HS-5 (cell line): ENCODE measurements at places on chromosomes 7 and 10.

- DNase-seq: no peak
Observed at GRCh38 chr7:19749658-19750057, 23.8 kb downstream of the TMEM196 start.

DNA sequence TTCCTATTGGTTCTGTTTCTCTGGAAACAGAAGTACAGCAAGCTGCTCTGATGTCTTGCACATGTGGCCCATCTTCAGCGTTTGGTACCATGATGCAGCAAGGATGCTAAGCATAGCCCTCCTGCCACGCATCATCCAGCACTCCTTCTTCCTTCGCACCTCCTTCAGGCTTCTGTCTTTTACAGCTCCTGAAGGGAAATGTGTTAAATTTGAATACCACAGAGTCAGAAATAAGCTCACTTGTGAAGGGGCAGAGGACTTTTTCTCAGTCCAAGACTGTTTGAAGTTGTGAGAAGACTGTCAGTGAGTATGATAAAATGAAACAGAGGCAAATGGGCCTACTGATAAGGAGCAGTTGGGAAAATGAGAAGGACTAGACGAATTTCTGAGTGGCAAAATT lies 20.7 kb downstream of the TSPAN13 start:
- no peak for DNase-seq

- DNase-seq: no peak
Observed at GRCh38 chr7:15219758-15220157, 317.2 kb upstream of the DGKB start.

- DNase-seq: no peak
Observed at GRCh38 chr7:76304888-76305375, 2.5 kb downstream of the HSPB1 start.

DNA sequence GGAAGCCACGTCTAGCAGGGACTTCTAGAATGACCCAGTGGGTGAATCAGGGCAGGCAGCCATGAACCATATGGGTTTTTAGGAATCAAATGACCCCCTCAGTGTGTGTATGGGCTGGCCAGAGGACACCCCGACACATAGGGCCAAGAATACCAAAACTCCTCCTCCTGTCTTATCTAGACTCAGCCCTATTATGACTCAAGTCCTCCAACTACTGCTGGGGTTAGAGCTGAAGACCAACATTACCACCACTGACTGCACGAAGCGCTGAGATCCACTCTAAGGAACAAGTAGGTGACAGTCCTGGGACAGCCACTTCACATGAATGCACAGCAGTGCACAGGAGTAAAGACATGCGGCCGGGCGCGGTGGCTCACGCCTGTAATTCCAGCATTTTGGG lies 11.5 kb upstream of the SVOPL start:
- no peak for DNase-seq

GRCh38 chr10:31604096-31604495 lies 285.1 kb downstream of the ZEB1 start:
- DNase-seq: no peak

DNA sequence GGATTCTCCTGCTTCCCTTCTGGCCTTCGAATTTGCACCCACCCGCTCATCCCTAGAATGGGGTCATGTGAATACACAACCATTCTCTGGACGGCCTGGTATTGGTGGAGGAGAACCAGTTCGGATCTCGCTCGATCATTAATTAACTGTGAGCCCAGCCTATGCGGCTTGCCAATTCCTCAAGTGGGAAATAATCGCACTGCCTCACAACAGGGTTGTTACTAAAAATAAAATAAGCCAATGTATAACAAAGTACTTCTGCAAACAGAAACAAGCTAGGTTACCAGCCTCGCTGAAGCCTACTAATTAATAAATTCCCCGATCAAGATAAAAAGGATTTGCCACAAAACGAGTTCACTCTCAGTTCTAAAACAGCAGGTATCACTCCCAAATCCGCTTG lies 16.2 kb downstream of the CTBP2 start:
- DNase-seq: no peak

- no peak for DNase-seq
Observed at GRCh38 chr7:28623105-28623730, 210.9 kb downstream of the CREB5 start.

DNA sequence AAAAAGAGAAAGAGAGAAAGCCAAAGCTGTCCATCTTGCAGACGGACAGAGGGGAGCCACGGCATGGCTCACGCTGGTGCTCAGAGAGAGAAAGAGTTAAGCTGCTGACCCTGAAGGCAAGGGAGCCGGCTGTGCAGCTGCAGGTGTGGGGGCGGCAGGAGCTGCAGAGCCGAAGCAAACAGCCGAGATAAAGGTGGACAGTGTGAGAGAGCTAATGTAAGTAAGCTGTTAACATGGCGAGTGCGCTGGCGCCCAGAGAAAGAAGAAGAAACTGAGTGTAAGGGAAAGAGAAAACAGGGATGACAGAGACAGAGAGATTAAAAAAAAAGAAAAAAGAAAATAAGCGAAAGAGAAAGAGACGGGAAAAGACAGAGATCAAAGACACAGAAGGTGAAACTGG lies 18.2 kb downstream of the COL17A1 start:
- DNase-seq: no peak

GRCh38 chr10:93992400-93993030 lies 1.2 kb upstream of the PLCE1 start:
- DNase-seq: no peak

GRCh38 chr10:7285522-7286322 lies 125.1 kb downstream of the SFMBT2 start:
- DNase-seq: no peak

DNA sequence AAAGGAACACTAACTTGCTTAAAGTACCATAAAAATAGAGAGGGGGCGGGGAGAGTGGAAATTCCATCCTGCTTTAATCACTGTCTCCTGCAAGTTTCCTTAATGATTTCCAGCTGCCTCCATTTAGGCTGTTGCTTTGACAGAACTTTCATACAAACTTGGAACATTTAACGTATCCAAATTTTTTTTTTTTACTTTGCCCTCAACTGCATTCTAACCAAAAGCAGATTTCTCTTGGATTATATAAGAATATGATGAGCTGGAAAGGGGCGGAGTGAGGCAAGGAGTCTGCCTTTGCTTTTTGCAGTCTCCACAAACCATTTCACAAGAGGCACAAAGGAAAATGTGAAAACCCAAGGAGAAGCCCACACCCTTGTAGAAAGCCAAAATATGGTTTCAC lies 46.6 kb upstream of the COL1A2 start:
- peak; percentile 74 for DNase-seq

DNA sequence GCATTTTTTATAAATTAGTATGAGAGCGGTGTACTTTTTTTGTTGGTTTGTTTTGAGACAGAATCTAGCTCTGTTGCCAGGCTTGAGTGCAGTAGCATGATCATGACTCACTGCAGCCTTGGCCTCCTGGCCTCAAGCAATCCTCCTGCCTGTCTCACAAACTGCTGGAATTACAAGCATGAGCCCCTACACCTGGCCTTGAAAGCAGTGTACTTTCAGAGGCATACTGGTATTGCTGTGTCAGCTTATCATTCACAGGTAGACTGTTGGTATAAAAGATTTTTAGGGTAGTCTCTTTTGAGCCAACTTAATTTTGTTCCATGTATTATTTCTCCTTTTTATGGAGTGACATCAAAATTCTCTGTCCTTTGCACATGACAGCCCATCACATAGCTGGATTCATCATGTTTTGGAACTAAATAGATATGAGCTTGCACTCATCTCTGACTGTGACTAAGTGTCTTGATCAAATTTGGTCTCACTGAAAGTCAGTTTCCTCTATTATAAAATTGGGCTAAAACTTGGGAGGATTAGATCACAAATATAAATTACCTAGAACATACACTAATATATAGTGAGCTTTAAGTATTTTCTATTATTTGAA lies 12.4 kb downstream of the GNAT3 start:
- DNase-seq: peak; percentile 77

DNA sequence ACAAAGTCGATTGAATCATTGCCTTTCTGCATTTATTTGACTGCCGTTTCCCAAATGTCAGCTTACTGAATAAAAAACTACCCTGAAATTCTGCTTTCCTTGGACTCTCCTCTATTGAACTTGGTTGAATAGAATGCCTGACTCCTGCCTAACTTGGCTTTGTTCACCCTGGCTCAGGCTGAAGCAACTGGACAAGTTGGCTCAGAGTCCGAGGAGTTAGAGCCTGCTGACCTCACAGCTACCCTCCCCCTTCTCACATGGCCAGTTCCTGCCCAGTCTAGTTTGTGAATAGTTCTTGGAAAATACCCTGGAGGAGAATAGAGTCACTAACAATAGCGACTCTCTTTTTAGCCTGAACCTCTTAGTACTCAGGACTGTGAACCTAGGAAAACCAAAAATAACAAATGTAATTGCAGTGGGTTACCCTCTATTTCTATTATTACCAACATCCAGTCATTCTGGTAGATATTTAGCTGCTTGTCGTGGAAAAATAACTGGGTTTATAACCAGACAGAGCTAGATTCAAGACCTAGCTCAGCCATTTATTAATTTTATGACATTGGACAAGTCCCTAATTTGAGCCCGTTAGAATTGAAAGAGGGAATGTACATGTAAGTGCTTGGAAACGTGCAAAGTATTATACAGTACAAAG lies 17.3 kb upstream of the NRBF2 start:
- no peak for DNase-seq

DNA sequence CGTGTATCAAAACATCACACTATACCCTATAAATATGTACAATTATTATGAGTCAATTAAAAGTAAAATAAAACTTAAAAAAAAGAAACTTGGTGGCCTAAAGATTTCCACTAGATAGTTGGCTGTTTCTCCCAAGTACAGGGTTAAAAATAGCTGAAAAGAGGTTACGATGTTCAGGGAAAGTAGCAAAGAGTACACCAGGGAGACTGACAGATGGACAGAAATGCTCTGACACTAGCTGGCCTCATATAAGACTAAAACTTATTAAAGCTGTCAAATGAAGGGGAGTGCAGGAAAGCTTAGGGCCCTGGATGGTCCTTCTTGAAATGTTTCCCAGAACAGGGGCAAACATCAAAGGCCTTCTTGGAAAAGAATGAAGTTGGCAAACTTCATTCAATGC lies 51.3 kb downstream of the TCAF1 start:
- no peak for DNase-seq

DNA sequence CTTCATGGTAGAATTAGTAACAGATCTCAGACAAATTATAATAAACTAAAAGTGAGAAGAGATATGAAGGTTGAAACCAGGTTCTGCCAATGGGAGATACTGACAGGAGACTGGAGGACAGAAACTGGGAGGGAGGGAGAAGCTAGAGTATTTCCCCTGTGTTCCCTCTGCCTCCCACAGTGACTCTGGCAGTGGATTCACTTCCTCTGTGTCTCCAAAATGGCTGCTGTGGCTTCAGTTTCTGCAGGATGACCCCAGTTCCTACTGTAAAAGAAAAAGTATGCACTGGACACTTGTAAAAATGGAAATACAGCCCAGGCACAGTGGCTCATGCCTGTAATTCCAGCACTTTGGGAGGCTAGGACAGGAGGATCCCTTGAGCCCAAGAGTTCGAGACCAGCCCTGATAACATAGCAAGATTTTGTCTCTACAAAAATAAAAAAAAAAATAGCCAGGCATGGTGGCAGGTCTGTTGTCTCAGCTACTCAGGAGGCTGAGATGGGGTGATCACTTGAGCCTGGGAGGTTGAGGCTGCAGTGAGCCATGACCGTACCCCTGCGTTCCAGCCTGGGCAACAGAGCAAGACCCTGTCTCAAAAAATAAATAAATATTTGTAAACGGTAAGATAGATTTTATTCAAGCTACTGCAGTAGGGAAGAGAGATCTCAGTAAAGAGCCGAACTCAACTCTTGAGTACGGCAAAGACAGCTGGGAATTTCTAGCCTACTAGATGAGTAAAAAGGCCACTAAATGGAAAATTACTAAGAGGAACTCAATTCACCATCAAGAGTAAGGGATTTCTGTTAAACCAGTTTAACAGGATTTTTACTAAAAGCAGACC lies 156.6 kb upstream of the TRIM24 start:
- DNase-seq: no peak

GRCh38 chr7:83362871-83363550 lies 200.3 kb upstream of the PCLO start:
- DNase-seq: no peak

- DNase-seq: no peak
Observed at GRCh38 chr7:98922392-98923187, 44.3 kb downstream of the TRRAP start.

GRCh38 chr7:53697913-53698312 lies 662.5 kb downstream of the POM121L12 start:
- DNase-seq: no peak

DNA sequence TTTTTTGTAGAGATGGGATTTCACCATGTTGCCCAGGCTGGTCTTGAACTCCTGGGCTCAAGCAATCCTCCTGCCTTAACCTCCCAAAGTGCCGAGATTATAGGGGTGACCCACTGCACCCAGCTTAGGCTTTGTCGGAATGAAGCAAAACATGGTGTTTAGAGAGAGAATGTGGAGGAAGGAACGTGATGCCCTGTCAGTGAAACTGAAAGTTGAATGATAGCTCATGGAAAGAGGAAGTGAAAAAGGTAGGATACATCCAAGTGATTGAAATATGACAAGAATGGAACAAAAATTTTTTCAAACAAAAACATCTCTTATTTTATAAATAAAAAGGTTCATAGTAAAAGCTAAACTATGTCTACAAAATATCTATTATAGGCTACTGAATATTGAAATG lies 5.9 kb downstream of the AKAP9 start:
- no peak for DNase-seq

- peak; percentile 28 for DNase-seq
Observed at GRCh38 chr7:30595436-30596013, 847 bp downstream of the GARS1 start.

GRCh38 chr7:121428855-121429489 lies 32.9 kb upstream of the FAM3C start:
- no peak for DNase-seq

GRCh38 chr10:128938558-128938957 lies 528.5 kb upstream of the MGMT start:
- no peak for DNase-seq

DNA sequence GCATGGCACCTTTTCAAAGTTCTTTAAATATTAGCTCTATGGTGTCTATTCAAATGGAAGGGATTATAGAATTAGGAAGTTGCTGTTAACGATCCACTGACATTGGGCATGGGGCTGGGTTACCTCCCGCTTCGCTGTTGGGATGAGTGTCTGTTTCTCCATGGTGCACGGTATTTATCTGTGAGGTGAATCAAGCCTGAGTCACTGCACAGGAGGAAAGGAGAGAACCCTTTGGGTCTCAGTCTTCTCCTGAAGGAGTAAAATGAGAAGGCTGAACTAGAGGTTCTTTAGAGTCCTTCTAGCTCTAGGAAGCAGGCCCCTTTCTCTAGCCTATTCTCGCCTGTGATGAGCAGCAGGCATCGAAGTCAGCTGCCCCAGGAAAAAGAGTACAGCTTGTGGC lies 7.3 kb downstream of the JCAD start:
- no peak for DNase-seq

DNA sequence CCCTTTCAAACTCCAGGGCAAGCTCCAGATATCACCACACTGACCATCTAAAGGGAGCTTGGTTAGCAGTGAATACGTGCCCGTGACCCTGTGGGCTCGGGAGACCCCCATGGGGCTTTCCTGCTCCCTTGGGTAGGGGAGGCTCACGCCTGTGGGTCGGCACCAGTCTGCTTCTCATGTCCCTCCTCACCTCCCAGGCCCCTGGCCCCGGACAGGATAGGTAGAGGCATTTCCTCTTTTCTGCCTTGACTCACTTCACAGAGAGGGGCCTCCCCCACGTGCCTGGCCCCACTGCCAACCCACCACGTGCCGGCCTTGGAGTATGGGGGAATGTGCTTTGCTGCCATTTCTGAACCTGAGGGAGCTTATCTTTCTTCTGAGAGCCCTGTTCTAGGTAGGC lies 131.3 kb upstream of the FAM20C start:
- no peak for DNase-seq

- DNase-seq: no peak
Observed at GRCh38 chr7:116502201-116503096, 2.9 kb downstream of the CAV2 start.

GRCh38 chr7:148696787-148697186 lies 1.9 kb upstream of the CUL1 start:
- no peak for DNase-seq
